Heart right ventricle (tissue), 16 donors: ENCODE measurements at places on chromosomes 6 and 20. TPM values are rescaled to one million over a fixed set of nuclear protein-coding genes. Genes with fewer than 3 reads are reported as not detected.
A peak's percentile ranks its signal among the peaks of the same experiment; 100 is the strongest.

DNA sequence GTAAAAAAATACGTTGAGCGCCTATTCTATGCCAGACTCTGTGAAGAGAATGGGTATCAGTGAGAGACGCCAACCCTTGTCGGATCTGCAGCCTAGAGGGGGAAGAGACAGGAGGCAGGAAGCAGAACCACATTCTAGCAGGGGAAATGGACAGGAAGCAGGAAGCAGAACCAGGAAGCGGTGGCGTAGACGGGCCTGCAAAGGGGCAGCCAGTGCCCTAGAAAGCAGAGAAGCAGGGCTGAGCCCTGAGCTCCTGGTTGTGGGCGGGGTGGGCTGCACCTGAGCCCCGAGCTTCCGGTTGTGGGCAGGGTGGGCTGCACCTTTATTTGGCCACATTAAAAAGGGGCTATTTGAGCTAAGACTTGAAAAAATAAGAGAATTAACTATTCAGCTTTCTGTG is 71.9 kb downstream of the FAM120B start:
- no peak overlapping the region for H3K4me3 ChIP-seq
- no peaks in the 10 kb centered on the region for H3K27me3 ChIP-seq
- no peak for DNase-seq
- H3K4me1 ChIP-seq: no peaks in the 10 kb centered on the region

GRCh38 chr20:63067721-63068560 is 61.2 kb upstream of the BHLHE23 start:
- peaks cover 9% of the 10 kb centered on the region for H3K4me1 ChIP-seq
- DNase-seq: peak; percentile 3
- no peak overlapping the region for H3K4me3 ChIP-seq
- H3K36me3 ChIP-seq: no peaks in the 10 kb centered on the region

DNA sequence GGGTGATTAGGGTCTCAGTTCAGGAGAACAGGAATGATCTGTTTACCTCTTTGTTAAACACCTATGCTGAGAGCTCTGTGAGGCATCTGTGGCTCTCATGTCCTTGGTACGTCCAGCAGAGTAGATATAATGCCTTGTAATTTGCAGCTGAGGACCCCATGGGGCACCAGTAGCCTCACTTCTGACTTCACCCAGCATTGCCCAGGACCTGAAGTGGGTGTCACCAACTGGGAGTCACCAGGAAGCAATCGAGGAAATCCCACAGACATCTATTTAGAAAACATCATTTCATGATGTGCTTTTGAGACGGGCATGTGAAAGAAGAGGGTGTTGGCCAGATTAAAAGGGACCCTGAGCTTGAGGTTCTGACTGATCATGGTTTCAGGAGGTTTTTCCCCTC is 8.8 kb downstream of the EDN3 start:
- H3K4me1 ChIP-seq: no peaks in the 10 kb centered on the region
- DNase-seq: no peak
- H3K4me3 ChIP-seq: no peak overlapping the region
- H3K36me3 ChIP-seq: no peaks in the 10 kb centered on the region
- H3K27ac ChIP-seq: no peak overlapping the region

DNA sequence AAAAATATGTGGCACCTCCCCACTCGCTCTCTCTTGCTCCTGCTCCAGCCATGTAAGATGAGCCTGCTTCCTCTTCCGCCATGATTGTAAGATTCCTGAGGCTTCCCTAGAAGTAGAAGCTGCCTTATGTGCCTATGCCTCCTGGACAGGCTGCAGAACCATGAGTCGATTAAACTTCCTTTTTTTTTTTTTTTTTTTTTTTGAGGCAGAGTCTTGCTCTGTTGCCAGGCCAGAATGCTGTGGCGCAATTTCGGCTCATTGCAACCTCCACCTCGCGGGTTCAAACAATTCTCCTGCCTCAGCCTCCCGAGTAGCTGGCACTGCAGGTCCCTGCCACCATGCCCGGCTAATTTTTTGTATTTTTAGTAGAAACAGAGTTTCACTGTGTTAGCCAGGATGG is 112.5 kb downstream of the FAM217A start:
- H3K27ac ChIP-seq: no peak overlapping the region
- DNase-seq: no peak
- H3K4me3 ChIP-seq: no peak overlapping the region
- peaks cover 16% of the 10 kb centered on the region for H3K4me1 ChIP-seq

GRCh38 chr6:170456886-170457698 is 96.0 kb downstream of the PSMB1 start:
- H3K27me3 ChIP-seq: no peaks in the 10 kb centered on the region
- no peaks in the 10 kb centered on the region for H3K4me1 ChIP-seq
- H3K4me3 ChIP-seq: no peak overlapping the region
- no peaks in the 10 kb centered on the region for H3K36me3 ChIP-seq
- no peak overlapping the region for H3K27ac ChIP-seq

GRCh38 chr6:91042656-91043055 is 455.8 kb upstream of the MAP3K7 start:
- no peaks in the 10 kb centered on the region for H3K4me1 ChIP-seq
- no peak for DNase-seq
- H3K27me3 ChIP-seq: no peaks in the 10 kb centered on the region
- no peaks in the 10 kb centered on the region for H3K36me3 ChIP-seq
- H3K4me3 ChIP-seq: no peak overlapping the region
- H3K27ac ChIP-seq: no peak overlapping the region

DNA sequence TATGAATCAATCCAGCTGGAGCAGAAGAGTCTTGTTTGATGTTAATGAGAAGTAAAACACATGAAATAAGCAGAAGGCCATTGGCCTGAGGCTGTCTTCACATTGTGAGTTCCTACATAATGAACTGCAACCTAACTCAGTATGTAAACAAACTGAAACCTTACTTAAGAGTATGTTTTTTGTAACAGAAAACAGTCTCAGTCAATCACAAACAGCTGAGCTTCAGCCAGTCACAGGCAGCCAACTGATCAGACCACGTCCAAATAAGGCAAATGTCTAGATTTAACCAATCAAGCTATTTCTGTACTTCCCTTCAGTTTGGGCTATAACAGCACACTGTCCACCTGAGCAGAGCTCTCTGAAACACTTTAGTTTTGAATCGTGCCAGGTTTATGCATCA is 234.7 kb downstream of the TRDN start:
- H3K4me3 ChIP-seq: no peak overlapping the region
- no peaks in the 10 kb centered on the region for H3K27me3 ChIP-seq
- H3K36me3 ChIP-seq: no peaks in the 10 kb centered on the region

GRCh38 chr6:119738425-119738824 is 388.9 kb upstream of the MAN1A1 start:
- H3K36me3 ChIP-seq: no peaks in the 10 kb centered on the region
- no peak overlapping the region for H3K4me3 ChIP-seq
- DNase-seq: no peak
- peaks cover 2% of the 10 kb centered on the region for H3K27me3 ChIP-seq

DNA sequence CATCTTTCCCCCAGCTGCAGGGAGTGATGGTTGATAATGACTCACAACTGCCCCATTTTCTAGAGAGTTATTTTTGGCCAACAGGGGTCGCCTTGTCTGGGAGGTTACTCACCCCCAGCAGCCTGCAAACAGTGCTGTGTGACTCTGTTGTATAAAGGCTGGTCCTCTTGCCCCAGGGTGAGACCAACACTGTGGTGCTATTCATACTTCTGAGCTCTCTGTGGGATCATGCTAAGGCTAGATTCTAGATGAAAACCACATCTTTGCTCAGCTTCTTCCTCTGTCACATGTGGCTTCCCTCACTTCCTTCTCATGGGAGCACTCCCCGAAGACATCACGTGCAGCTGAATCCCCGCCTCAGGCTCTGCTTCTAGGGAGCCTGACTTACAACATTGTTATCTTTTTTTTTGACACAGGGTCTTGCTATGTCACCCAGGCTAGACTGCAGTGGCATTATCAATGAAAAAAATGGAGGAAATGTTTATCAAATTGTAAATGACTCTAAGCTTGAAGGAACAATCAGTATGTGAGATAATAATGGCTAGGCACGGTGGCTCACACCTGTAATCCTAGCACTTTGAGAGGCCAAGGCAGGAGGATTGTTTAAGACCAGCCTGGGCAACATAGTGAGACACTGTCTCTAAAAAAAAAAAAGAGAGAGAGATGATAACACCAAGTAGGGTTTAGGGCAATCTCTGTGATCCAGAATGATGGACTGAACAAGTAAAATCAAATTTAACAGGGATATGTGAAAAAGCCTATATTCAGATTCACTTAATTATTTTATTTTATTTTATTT is 55.7 kb upstream of the SLC23A2 start:
- H3K27ac ChIP-seq: no peak overlapping the region
- DNase-seq: peak; percentile 23
- H3K36me3 ChIP-seq: no peaks in the 10 kb centered on the region
- H3K4me1 ChIP-seq: no peaks in the 10 kb centered on the region

DNA sequence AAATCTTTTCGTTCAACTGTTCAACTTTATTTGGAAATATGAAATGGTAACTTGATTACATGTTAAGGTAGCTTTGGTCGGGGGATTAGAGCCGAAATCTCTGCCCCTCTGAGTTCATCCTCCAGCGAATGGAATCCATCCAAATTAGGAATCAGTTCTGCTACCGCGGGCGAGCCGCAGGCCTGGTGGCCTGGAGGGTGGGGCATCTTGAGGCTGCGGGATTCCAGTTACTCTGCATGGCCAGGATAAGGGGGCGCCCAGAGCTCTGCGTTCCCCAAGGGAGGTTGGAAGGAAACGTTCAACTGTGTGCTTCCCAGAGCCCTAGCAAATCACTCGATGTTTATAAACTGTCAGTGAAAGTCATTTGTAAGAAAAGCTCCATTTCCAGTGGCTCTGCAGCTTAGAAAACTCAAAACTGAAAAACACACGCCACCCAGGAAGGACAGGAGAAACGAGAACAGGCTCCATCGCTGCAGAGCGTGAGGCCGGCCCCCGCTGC is 262.2 kb downstream of the TAF4 start:
- no peaks in the 10 kb centered on the region for H3K36me3 ChIP-seq
- DNase-seq: no peak
- H3K4me3 ChIP-seq: no peak overlapping the region
- peaks cover 18% of the 10 kb centered on the region for H3K27me3 ChIP-seq
- H3K4me1 ChIP-seq: no peaks in the 10 kb centered on the region
- no peak overlapping the region for H3K27ac ChIP-seq

DNA sequence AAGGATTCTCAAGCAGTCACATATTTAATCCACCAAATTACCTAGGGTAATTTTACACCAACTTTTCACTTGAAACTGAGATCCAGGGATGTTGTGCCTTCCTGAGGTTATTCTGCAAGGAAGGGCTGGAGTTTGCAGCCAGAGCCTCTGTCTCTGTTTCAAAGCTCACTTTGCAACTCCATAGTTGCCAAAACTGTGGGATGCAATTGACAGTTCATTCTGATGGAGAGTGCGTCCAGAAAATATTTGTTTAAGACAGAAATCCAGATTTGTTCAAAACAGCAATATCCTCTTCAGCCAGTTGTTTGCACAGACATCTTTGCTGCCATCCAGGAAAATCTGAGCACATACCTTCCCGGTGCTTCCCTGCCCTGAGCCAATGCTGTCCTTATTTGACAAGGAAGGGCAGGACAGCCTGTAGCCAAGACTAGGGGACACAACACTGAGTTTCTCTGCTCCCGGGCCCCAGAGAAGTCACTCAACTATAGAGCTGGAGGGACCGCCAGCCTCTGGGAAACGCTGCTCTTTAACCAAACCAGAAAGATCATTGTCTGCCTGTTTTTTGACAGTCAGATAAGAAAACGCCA is 297.4 kb downstream of the HIVEP2 start:
- H3K27me3 ChIP-seq: peaks cover 3% of the 10 kb centered on the region
- no peak for DNase-seq
- H3K4me1 ChIP-seq: no peaks in the 10 kb centered on the region

DNA sequence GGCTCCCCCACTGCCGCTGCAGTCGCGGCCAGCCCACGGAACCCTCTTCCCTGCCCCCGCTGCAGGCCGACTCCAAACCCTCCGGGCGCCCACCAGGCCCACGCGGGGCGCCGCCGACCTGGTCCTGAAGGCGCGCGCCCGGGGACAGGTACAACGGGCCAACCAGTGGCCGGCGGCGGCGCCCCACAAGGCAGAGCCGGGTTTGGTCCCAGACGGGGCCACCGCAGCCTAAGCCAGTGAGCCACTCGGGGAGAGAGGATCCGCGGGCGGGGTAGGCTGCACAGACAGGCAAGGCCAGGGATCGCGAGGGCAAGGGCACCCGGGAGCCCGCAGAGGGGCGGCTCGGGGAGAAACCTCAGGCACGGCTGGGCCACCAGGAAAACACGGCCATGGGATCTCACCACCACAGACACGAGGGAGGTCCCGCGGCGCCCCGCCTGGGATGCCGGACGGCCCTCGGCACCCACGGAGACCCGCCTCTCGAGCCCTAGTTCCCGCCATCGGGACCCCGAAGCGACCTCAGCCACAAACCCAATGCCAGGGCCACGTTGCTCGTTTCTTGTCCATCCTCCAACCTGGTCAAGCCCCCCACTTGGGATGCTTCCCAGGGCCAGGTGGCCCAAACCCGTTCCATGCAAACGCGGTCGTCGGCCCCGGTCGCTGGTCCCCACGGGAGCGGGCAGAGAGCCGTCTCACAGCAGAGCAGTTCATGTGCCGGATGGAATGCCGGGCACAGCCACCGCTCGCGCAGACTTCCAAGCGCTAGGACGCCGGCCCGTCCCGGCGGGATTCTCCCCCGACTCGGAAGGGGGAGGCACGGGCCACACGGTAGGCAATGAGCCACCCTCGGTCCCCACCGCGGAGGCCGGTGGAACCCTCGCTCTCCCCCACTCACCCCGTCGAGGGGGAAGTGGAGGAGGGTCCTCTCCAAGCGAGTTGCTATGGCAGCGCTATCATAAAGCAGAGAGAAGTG is 1956.6 kb upstream of the DEFB115 start:
- no peaks in the 10 kb centered on the region for H3K27me3 ChIP-seq
- no peak for DNase-seq
- H3K4me1 ChIP-seq: no peaks in the 10 kb centered on the region
- no peak overlapping the region for H3K4me3 ChIP-seq

DNA sequence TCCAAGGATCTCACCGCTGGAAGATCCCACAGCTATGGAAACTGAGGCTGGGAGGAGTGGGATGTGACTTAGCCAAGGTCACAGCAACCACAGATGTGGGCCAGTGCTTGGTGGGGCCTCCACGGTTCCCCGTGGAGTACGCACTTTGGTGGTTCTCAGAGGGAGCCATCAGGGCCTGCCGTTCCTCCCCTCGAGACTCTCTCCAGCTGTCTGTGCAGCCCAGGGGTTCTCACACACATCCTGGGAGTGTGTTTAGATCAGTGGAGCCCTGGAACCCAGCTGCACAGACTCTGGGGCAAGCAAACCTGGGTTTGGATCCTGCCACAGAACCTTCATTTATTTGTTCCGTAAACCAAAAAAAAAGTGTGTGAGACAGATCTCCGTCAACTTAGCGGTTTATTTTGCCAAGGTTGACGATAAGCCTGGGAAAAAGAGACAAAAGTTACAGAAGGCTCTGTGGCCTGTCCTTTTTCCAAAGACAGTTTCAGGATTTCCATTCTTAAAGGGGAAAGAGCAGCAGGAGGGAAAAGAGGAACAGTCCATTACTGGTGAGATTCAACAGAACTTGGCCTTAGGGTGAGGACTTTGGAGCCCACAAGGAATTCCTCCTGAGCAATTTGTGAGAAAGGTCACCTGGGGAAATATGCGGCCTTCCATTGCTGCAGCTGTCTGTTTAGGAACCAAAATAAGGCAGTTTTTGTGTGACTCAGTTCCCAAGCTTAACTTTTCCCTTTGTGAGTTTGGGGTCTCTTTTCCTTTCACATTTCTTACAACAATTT is 13.6 kb upstream of the MYMX start:
- peak overlapping the region; percentile 43 for H3K27ac ChIP-seq
- no peaks in the 10 kb centered on the region for H3K36me3 ChIP-seq
- DNase-seq: no peak
- peaks cover 8% of the 10 kb centered on the region for H3K4me1 ChIP-seq
- no peak overlapping the region for H3K4me3 ChIP-seq
- no peaks in the 10 kb centered on the region for H3K27me3 ChIP-seq

CST2 gene
- total RNA-seq: not detected

MTFR2 gene
- 0.30 TPM for total RNA-seq

KCNG1 gene
- total RNA-seq: 0.17 TPM

FAXC gene
- total RNA-seq: 0.14 TPM
